ENCODE measurements at places on chromosomes 3 and 15.

DNA sequence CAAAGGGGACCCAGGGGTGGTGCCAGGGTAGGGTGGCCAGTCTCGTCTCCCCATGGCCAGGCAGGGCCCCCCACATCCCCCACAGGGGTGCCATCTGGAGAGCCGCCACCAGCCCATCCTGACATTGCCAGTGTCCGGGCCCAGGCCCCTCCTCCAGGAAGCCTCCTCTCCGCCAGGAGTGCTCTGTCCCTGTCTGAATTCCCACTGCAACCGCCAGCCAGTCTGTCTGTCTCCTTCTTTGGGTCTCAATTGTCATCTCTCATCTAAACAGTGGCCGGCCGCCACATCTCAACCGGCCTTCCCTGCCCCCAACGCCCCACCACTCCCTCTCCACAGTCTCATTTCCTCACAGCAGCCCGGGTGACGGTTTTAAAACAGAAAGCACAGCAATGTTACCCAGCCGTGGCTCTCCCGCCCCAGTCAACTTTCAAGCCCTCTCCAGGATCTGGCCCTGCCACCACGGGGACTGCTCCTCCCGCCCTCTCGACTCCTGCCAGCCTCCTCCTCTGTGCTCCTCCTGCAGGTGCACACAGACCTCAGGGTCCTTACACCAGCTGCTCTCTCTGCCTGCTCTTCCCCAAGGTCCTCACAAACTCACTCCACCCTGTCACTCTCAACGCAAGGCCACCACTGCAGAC is 57.0 kb downstream of the IQSEC1 start:
- peak; percentile 95 for DNase-seq

- no peak for DNase-seq
Measured at GRCh38 chr3:42589382-42590109, 1.1 kb upstream of the SS18L2 start.

- no peak for DNase-seq
Measured at GRCh38 chr3:131892331-131892730, 142.5 kb downstream of the CPNE4 start.

DNA sequence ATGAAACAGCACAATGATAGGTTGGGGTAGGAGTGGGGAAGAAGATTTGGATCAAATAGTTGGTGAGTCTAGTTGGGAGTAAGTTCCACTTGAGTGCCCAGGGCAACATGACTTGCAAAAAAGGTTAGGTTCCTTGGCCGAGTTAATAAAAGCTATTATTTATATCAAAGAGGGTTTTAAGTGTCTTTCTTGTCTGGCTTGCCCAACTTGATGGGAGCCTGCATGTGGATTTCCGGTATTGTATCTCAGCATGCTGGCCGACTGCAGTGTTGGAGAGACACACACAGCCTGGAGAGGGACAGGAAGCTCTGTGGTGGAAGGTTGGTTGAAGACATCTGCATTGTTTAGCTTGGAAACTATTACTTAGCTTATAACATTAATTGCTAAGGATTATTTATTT is 449.5 kb upstream of the TBL1XR1 start:
- no peak for DNase-seq

DNA sequence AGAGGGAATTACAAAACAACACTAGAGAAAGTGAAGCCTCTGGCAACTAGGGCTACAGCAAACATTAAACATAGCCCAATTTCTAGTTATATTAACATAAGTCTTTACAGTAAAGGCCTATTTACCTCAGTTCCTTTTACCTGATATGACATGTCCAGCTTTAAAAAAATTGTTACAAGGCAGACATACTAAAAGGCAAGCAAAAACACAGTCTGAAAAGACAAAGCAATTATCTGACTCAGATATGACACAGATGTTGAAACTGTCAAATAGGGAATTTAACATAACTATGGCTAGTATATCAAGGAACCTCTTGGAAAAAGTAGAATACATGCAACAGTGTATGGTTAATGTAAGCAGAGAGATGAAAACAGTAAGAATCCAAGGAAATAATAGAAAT is 238.6 kb downstream of the RAP2B start:
- no peak for DNase-seq

GRCh38 chr15:77605547-77605946 is 27.2 kb downstream of the LINGO1 start:
- DNase-seq, result no peak

- no peak for DNase-seq
Measured at GRCh38 chr15:70160803-70161565, 63.3 kb upstream of the TLE3 start.

GRCh38 chr3:156341831-156342416 is 213.0 kb downstream of the SSR3 start:
- DNase-seq, result peak; percentile 78

DNA sequence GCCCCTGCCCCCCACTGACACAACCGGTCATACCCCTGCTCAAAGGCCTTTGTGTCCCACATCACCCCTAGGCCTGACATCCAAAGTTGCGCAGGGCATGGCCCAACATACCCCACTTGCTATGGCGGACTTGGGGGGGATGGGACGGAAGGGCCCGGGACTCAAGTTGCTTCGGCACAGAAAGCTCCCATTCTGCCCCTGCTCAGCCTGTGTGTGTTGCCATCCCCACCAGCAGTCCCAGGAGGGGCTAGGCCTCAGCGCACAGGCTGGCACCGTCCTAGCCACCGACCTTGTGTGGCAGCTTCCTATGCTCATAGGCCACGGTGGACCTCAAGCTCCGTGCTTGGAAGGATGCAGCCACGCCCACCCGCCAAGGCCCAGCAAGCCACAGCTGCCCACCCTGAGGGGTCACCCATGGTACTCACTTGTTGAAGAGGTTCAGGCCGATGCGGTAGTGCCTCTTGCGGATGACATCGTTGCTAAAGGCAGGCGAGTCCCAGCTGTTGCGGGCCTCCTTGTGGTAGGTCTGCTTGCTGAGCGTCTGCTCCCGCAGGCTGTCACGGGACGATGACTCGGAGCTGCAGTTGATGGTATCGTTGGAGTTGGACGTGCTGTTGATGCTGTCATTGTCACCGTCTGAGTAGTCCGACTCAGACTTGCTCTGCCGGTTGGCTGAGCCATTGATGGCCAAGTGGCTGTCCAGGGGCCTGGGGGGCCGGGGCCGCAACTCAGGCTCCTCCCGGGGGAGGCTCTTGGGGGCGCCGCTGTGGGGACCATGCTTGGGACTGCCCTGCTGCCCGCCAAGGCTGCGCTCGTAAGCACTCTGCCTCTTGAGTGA is 93.9 kb upstream of the RPL32 start:
- no peak for DNase-seq

DNA sequence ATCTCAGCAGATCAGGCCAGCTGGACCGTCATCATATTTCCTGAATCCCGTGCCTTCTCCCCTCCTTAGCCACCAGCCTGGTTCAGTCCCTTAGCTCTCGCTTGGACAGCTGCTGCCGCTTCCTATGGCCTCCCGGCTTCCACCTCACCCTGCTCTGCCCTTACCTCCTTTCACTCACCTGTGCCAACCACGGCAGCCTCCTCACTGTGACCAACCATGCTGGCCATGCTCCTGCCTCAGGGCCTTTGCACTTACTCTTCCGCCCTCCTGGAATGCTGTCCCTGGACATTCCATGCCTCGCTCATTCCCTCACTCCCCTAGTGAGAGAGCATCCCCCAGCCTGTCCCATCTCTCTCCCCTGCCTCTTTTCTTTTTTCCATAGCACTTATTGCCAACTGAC is 19.2 kb downstream of the GRIP2 start:
- DNase-seq, result no peak

DNA sequence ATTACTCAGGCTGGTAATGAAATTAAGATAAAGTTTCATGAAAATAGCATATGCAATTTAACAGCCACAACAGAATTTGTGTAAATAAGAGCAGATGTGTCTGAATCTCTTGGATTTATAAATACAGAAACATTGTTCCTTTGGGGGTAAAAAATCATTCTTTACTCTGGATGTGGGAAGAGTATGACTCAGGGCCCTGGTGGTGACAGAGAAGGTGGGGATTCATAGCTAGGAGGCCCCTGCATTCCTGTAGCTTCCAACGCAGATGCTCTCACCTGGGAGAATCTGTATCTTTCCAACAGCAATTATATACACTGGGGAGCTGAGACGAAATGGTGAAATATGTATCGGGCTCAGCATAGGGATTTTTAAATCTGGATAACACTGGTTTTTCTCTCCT is 167.6 kb upstream of the CADPS start:
- DNase-seq, result no peak

DNA sequence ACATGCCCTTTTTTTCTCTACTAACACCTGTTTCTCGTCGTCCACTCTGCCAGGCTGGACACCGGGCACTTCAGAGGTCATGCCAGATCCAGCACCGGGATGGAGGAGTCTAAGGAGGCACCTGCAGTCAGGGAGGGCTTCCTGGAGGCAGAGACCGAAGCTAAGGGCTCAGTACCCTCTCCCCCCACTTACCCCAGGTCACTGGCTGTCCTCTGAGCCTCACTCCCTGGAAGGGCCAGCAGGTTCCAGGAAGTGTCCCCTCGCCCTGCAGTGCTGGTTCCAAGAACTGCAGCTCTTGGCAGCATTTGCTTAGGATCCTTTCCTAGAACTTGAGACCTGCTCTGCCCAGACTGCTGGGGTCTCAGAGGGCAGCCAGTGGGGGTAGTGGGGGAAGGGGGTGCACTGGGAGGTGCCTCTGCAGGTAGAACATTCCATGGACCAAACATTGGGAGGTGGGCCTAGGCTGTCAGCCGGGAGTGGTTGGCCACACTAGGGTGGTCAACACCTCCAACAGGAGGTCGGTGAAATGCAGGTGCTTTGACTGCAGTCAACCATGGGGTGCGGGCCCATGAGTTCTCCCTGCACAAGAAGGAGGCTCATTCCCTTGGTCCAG is 11.3 kb downstream of the CISH start:
- DNase-seq, result no peak
